Activated naive CD4-positive, alpha-beta T cell (primary cell): ENCODE measurements at places on chromosomes 5 and 9.

DNA sequence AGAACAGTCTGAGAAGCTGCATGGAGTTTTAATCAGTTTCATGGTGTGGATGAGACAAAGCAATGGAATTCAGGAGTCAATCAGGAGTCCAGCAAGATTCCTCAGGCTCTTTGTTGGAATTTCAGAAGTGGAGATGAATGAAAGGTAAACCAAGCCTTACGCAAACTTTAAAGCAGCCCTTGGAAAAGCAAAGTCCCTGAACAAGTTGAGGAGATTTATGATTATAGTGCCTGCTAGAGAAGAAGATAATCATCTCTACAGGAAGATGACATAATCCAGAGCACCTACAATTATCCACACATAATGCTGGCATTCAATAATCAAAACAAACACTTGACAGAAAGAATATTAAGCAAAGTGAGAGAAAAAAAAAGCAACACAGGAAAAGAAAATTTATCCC is 1380.1 kb upstream of the NUDT12 start:
- no peak for DNase-seq

GRCh38 chr9:75391497-75391896 is 303.2 kb downstream of the OSTF1 start:
- DNase-seq, result no peak

DNA sequence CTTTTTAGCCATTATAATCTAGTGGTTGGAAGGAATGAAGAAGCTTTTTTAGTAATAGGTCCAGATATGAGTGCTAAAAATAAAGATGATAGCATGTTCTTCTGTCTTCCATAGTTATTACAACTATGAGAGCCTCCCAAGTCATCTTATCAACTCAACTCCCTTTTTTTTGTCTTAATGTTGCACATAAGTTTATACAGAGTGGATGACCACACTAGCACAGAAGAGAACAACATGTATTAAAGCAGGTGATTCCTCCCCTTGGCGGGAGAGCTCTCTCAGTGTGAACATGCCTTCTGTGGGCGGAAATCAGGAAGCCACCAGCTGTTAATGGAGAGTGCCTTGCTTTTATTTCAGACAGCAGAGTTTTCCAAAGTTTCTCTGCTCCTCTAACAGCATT is 40.1 kb upstream of the STX17 start:
- no peak for DNase-seq

DNA sequence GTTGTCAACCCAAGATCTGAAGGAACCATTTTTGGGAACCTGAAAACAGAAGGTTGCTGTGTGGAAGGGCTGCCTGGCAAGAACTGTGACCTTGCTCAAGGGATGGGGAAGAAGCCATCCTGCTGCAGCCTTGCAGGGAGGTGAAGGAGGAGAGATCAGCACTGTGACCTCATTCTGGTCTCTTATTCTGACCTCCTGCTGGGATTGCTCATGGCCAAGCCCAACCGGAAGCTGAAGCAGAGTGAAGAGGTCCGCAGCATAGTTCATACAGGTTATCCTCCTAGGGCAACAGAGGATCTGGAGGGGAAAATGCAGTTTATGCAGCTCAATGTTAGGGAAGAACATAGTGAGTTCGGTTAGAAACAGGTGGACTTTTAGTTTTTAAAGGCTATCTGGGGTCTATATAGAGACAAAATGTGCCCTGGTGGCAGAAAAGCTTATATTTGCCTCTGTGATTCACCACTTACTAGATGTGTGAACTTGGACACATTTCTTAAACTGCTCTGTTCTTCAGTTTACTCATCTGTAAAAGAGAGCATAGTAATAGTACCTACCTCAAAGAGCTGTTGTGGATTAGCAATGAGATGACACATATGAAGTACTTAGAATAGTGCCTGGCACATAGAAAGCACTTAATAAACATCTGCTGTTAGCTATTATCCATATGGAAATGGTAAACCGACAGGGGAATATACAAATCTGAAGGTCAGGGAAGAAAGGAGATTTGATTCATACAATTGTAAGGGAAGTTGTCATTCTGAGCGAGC is 57.9 kb upstream of the BNC2 start:
- no peak for DNase-seq

DNA sequence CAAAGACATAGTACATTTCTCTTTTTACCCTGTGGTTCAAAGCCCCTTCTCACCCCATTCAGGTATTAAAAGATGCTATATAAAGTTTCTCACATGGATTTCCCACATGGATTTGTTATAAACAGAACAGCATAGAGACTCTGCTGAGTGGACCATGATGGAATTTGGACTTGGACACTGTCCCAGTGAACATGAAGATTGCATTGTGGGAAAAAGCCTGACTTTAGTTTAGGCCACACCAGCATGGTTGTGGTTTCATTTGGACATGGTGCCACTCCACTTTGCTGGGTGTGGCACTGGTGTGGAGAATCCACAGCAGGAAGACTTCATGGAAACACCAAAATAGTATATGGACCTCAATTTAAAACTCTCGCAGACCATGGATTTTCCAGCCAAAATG is 124.6 kb downstream of the ARHGAP26 start:
- no peak for DNase-seq

GRCh38 chr9:123339666-123340510 is 16.1 kb upstream of the CRB2 start:
- no peak for DNase-seq

GRCh38 chr9:124182741-124183140 is 75.0 kb upstream of the NEK6 start:
- DNase-seq, result no peak

DNA sequence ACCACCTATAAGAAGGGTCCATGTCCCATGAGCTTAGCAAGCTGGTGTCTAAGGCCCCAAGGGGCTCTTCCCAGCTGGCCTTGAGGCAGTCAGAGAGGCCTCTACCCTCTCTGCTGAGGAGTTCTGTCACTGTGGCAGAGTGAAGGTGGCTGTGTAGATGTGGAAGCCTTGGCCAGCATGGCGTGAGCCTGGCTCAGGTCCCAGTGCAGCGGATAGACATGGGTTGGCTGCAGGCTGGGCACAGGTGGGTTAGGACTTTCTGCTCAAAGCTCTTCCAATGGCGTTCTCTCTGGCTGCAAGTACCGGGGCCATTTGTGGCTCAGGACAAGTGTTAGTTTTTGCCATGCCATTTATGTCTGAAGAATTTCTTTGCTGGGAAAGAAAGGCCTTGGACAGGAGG is 47.3 kb downstream of the JADE2 start:
- DNase-seq, result no peak

GRCh38 chr5:34667705-34668104 is 11.6 kb downstream of the RAI14 start:
- DNase-seq, result no peak

- DNase-seq, result no peak
These were observed 111.9 kb upstream of the FST start for GRCh38 chr5:53368516-53368915.

GRCh38 chr9:135037521-135038250 is 49.8 kb upstream of the OLFM1 start:
- DNase-seq, result no peak

- DNase-seq, result no peak
These were observed 68.6 kb upstream of the IL17B start for GRCh38 chr5:149447373-149448367.

- no peak for DNase-seq
These were observed 367.3 kb upstream of the PAPPA start for GRCh38 chr9:115786321-115786720.

GRCh38 chr9:133855802-133856521 is 117.8 kb upstream of the SARDH start:
- DNase-seq, result no peak

DNA sequence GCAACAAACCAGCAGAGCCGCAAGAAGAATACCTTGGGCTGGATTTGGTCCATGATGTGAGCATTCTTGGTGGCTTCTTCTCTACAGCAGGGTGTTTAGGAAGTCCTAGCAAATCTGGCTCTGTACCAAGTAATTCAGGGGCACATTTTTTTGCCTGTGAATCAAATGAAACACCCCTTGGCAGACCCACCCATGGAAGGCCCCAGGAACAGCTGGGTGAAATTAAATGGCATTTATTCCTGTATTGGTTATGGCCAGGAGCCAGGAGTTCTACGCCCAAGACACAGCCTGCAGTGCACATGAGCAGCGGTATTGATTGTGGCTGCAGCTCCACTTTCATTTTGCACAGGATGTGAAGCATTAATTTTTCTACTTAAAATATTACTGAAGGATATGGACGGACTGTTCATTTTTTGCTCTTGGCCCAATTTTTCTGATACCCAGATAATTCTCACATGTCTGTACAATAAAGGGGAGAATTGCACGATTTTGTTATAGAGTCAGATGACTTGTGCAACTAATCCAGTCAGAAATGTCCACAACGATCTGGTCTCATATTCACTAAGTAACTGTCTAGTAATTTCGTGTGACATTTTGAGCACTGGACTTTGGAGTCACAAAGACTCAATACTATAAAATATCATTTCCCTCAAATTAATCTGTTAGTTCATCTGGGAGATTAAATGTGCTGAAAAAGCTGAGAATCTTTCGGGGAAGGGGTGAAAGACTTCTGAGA is 120.7 kb upstream of the APC start:
- no peak for DNase-seq

- no peak for DNase-seq
These were observed 243.2 kb downstream of the FSTL4 start for GRCh38 chr5:133368916-133369783.

- no peak for DNase-seq
These were observed 186.4 kb downstream of the MELK start for GRCh38 chr9:36759141-36759540.

GRCh38 chr5:76204191-76204590 is 121.0 kb downstream of the SV2C start:
- no peak for DNase-seq

GRCh38 chr9:36922548-36922947 is 111.5 kb downstream of the PAX5 start:
- DNase-seq, result no peak

- DNase-seq, result no peak
These were observed 367.1 kb downstream of the CDK5RAP2 start for GRCh38 chr9:120212853-120213200.

GRCh38 chr9:114001794-114002261 is 76.3 kb downstream of the AMBP start:
- no peak for DNase-seq

- no peak for DNase-seq
These were observed 36.0 kb upstream of the BARHL1 start for GRCh38 chr9:132546148-132547051.

DNA sequence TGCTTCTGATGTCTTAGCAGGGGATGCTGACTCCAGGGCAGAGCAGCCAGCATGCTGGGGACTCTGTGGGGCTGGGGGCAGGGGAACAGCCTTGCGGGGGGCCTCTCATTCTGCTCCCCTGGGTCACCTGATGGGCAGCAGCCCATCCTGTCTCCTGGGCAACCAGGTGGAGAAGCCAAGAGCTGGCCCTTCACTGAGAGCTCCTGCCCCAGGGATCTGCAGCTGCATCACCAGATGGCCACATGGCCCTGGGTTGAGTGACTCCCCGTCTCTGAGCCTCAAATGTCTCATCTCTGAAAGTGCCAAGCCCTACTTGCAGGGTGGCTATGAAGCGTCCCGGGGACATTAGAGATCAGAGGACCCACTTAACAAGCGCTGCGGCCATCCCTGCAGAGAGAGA is 49.1 kb downstream of the LRSAM1 start:
- no peak for DNase-seq

DNA sequence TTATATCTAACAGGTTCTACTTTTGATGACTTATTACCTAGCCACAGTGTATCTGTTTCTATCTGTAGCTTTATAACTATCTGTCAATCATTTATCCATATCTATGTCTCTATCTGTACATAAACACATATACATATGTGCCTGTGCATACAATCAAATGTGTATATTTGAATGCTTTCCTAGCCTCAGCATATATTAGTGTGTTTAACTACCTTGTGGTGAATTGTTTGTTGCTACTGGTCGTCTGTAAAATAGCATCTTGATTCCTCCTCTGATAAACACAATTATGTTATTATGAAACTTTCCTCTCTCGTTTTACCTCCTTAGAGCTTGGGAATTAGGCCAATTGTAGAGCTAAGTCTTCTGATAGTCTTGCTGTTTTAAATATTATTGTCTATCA is 44.4 kb downstream of the PARP8 start:
- no peak for DNase-seq

GRCh38 chr5:153959134-153959957 is 79.4 kb downstream of the FAM114A2 start:
- DNase-seq, result no peak

DNA sequence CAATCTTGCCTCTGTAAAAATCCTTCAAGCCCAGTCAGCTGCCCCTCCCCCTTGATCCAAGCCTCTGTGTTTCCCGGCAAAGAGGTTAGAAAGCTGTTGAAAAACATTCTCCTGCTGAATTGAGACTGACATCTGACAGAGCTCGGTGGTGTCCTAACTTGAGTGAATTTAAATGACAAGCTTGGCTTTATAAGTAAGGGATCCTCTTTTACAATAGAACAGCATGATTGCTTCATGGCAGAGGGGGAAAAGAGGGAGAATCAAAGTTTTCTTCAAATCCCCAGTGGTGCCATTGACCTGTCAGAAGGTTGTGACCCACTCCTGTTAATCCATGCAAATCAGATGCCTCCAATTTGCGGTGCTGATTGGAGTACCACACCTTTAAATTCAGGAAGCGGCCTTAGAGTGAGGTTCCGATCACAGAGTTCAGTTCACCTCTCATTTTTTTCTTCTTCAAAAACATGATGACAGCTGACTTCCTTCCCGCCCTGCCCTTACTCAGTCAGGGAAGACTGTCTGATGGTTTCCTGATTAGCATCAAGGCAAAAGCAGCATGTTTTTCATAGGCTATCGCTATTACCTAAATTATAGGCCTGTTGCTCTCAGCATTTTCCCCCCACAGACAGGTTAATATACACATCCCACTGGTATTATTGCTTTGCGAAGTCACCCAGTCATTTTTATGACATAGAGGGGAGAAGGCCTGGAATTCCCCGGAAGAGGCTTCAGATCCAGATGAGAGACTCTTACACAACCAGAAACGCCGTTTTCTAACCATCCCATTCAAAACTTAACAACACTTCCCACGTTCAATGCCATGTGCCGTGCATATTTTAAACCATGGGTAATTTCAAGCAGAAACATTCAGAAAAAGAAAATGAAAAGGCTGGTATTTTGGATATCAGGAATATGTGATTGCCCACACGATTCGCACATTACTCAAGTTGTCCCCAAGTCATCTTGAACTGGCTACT is 141.4 kb downstream of the EBF1 start:
- DNase-seq, result no peak

GRCh38 chr9:133950629-133951111 is 41.5 kb downstream of the VAV2 start:
- no peak for DNase-seq

- DNase-seq, result no peak
These were observed 567.4 kb downstream of the PRR16 start for GRCh38 chr5:121031491-121031890.

- no peak for DNase-seq
These were observed 94.3 kb downstream of the MVB12B start for GRCh38 chr9:126420643-126421564.

DNA sequence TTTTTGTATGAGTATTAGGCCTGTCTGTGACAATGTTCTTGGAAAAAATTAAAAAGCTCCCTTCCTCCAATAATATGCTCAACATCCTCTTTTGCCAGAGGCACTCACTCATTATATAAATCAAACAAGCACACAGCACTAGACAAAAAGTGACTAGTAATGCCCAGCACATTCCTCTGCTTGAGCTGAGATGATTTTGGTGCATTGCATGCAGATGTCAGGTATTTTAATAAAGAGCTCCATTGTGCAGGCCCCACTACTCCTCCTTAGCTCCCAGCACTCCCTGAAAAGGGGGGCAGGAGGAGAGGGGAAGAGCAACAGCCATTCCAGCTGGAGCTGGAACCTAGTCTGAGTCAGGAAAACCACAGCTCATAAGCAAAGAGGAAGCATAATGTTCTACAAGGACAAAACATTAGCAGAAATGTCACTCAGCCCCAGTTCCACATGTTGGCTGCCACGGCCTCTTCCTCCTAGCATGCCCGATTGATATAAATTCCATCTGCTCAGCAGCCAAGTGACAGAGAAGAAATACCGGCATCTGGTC is 348.5 kb downstream of the BNC2 start:
- no peak for DNase-seq
